Stimulated activated CD4-positive, alpha-beta T cell treated with anti-CD3 and anti-CD28 coated beads, TNF-alpha, amount 100 ng/mL, for 48 hours (primary cell): ENCODE measurements at places on chromosomes 2 and 18.

DNA sequence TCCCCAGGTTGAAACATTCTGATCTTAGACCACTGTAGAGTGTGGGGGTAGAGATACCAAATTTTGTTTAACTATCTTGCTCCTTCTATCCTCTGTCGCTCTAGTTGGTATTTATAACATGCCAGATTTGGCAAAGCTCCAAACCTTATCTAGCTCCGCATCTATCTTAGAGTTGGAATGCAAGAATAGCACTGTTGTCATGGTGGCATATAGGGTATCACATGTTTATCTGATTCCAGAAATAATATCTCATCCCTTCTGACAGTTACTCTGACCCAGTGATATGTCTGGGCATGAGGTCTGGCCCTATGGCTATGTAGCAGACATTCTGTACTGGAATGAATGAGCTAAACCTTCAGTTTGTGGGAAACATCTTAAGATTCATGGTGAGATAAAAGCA is 51.7 kb downstream of the CABYR start:
- DNase-seq: no peak

- DNase-seq: no peak
Observed at GRCh38 chr2:184556639-184557038, 41.7 kb upstream of the ZNF804A start.

DNA sequence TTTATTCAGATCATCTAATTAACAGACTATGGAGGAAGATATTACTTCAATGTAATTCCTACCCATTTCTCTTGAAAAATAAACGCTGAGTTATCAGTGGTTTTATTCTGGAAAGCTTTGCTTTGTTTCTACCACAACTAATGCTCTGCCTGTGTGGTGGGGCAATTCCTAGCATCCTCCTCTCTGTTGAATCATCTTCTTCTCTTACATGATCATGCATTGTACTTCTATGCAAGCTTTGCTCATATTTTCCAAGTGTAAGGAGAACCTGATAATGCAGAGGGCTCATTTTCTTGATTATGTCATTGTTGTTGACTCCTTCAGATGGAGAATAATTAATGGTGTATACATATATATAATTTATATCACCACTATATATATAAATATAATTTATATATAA is 46.7 kb downstream of the CCDC195 start:
- no peak for DNase-seq

DNA sequence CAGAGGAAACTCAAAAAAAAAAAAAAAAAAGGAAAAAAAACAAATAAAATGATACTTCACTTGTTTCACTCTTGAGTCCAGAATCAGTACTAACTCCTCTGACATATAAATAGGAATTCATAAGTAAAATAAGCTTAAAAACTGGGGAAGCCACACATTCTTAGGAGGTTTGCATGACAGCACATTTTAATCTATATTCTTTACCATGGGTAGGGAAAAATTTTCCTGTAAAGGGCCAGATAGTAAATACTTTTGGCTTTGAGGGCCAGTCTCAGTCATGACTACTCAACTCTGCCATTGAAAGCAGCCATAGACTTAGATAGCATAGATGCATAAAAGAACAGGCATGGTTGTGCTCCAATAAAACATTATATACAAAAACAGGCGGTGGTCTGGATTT is 145.2 kb downstream of the BCL11A start:
- DNase-seq: no peak

GRCh38 chr2:216666461-216667233 is 28.7 kb downstream of the IGFBP5 start:
- peak; percentile 24 for DNase-seq

DNA sequence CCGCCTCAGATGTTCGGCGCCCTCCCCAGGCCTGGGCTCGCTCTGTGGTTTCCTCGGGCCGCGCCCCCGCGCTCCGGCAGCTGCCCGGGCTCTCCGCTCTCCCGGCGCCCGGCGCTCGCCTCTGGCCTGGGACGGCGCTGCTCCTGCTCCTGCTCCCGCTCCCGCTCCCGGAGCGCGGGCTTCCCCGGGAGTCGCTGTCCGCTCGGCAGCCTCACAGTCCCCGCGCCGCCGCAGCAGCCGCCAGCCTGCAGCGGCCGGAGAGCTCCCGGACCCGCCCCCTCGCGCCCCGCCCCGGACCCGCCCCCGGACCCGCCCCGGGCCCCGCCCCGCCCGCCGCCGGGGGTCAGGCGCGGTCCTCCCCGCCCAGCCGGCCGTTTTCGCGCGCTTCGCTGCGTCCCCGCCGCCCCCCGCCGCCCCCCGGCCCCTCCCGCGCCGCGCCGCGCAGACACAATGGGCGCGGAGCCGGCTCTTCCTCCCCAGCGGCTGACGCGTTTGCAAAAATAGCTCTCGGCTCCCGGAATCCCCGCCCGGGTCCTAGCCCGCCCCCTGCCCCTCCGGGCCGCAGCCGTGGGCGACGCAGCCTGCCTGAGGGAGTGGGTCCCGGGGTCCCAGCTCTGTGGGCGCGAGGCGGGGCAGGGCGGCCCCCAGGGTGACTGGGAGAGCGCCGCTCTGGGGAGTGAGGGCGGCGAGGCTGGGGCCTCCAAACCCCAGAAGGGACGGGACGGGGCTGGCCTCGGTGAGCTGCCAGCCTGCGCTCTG is at the start of gene ARL4C:
Gene ARL4C (minus strand): TSS at position 247 of the 759 bp plus-strand sequence. CDS start 495 bp downstream, outside the sequence.
- no peak for DNase-seq

DNA sequence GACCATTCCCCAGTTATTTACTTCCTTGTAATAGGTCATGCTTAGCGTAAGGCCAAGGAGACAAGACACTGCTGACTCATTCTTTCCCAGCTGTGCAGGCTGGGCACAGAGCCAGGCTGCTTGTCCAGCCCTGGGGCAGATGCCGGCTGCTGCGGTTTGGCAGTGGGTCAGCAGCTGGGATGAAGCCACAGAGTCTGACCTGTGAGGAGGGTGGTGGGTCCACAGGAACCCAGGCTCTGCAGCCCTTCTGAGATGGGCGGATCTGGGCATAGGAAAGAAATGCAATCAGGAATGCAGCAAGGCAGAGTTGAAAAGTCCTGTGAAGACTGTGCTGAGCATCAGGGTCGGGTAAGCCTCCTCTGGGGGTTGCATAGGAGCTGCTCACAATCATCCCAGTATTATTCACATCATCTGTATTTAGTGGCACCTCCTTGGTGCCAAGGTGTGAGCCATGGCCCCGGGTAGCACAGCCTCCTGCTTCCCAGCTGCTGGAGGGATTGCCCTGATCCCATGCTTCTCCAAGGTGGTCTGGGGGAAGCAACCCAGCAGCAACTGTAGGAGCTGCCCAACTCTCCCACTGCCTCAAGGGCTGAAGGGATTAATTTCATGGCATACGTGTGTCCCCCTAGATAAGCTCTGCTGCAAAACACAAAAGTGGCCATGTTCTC is 139.0 kb downstream of the DDX1 start:
- no peak for DNase-seq

- DNase-seq: no peak
Observed at GRCh38 chr2:136342138-136342537, 224.2 kb upstream of the CXCR4 start.

- no peak for DNase-seq
Observed at GRCh38 chr18:51193621-51194287, 3.7 kb downstream of the MEX3C start.

GRCh38 chr2:142892715-142893114 is 15.3 kb downstream of the KYNU start:
- DNase-seq: no peak

- DNase-seq: no peak
Observed at GRCh38 chr2:207066166-207066565, 99.6 kb downstream of the KLF7 start.

GRCh38 chr18:51490417-51490816 is 292.9 kb upstream of the MEX3C start:
- DNase-seq: no peak

- no peak for DNase-seq
Observed at GRCh38 chr2:26305540-26305939, 40.4 kb upstream of the SELENOI start.

- no peak for DNase-seq
Observed at GRCh38 chr2:200670313-200670712, 84.5 kb downstream of the AOX1 start.

DNA sequence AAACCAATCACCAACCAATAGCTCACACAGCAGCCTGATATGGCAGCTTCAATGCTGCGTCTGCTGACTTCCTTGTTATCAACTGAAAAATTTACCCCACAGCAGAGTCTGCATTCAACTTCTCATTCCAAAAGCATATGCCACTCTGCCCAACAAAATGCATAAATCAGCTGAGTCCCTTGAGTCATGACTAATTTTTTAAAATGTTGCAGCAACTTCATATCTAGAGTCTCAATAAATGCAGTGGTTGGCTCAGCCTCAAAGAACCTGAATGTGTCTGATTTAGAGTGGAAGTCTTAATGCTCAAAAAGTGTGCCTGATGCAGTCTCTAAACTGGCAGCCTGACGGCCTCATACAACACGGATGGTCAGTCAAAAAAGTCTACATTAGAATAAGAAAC is 46.5 kb downstream of the FARSB start:
- no peak for DNase-seq

GRCh38 chr2:124316133-124316532 is 291.0 kb downstream of the CNTNAP5 start:
- DNase-seq: no peak

DNA sequence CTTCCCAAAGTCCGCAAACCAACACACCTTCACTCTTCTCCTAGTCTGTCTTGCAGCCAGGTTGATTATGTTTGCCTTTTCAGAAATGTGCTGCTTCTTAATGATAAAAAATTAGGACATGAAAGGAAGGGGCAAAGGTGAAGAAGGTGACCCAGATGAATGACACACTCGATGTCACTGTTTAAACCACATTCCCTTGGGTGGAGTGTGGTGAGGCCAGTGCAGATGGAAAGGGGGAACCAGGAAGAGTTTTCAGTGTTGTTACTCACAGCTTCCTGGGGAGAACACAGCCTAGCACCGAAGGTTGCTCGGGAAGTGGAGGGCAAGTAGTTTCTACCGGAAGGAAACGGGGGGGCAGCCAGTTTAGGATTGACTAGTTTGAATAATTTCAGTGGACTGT is 57.2 kb upstream of the BOD1L2 start:
- no peak for DNase-seq

DNA sequence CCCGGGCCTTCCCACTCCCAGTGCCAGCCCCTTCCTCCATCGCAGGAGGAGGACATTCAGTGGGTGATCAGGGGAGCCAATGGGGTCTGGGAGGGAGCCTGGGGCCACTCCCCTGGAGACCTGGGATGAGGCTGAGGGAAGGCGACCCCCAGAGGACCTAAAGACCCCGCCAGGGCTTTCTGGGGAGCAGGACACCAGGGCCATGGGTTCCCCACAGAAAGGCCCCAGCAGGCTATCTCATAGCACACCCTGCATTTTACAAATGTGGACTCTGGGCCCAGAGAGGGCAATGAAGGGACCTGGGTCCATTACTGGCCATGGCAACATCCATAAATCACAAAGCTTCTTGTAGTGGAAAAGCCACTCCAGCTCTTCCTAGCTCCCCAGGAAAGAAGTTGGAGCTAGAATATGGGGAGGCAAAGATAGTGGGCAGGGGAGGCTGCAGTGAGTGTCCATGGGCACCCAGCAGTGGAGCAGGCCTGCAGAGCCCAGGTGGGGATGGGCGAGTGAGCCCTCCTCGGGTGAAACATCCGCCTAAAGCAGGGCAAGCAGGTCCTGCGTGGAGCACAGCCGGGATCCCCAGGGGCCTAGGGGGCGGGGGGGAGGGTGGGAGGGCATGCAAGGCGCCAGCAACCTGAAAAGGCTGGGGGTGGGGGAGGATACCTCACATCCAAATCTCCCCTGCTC is 13.8 kb downstream of the CYP26B1 start:
- no peak for DNase-seq

DNA sequence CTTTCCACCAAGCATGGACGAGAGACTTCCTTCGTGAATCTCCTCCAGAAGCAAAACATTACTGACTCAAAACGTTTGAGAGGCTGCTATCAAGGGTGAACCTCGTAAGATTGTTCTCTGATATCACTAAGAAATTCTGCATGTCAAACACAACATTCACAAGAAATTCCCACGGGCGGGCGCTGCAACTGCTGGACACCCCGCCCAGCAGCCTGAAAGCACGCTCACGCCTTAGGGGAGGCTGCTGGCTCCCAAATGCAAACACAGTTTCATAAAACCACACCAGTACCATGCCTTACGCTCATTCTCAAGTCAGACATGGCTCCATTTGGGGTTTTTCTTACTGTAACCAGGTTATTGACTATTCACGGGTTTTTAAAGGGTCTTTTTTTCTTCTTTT is 39.0 kb downstream of the MBP start:
- no peak for DNase-seq

DNA sequence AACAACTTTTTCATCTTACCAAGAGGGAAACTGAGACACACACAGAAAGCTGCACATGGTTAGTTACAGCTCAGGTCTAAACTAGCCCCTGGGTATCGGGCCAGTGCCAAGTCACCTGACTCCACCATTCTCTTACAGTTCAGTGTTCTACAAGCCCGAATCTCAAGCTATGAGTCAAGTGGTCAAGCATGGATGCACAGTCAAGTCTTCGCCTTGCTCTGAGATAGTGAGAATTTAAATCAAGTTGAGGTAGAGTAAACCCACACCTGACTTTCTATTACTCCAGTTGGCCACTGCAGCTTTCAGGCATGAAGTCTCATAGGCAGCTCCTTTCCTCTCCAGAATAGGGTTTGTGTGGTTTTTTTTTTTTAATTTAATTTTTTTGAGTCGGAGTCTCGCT is 34.5 kb upstream of the ARL5A start:
- no peak for DNase-seq

DNA sequence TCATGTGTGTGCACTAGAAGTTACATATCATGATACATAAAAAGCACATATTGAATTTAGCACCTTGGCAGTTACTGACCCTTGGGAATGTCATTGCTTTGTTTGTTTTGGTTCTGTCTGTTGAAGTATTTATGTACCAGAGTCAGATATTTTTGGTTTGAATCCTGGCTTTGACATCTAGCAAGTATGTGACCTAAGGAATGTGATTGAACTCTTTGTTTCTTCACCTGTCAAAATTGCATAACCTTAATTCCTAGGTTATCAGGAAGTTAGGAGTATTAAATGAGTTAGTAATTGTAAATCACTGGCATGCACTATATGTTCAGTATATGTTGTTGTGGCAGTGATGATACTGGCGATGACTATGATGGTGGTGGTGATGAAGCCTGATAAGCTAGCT is 1003.5 kb upstream of the NRXN1 start:
- no peak for DNase-seq

GRCh38 chr2:18049325-18049724 is 170.9 kb downstream of the KCNS3 start:
- no peak for DNase-seq

GRCh38 chr18:35127201-35127600 is 86.0 kb downstream of the MAPRE2 start:
- DNase-seq: no peak

DNA sequence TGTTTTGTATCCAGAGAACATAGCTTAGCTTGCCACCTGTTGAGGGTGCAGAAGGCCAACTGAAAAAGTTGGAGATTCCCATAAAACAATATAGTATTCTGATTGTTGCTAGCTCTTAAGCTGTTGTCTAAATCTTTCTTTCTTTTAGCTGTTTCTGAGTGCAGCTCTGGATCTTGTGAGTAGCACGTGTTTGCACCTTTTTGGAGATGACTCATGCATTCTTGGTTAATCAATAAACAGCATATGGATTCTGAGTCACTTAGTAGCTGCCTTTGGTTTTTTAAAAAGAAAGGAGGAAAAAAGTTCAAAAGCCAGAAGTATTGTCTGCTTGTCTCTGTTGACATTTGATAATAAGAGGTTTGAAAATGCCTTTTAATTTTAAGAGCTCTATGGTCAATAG is 483.0 kb upstream of the FSIP2 start:
- no peak for DNase-seq

GRCh38 chr2:170101789-170102188 is 76.2 kb upstream of the MYO3B start:
- DNase-seq: no peak

- DNase-seq: no peak
Observed at GRCh38 chr2:43168016-43168369, 58.4 kb downstream of the ZFP36L2 start.
